ENCODE measurements at places on chromosomes 7 and 10. TPM values are rescaled to one million over a fixed set of nuclear protein-coding genes. Genes with fewer than 3 reads are reported as not detected.

Gene UNC5B
- total RNA-seq = 5.2 TPM

DNA sequence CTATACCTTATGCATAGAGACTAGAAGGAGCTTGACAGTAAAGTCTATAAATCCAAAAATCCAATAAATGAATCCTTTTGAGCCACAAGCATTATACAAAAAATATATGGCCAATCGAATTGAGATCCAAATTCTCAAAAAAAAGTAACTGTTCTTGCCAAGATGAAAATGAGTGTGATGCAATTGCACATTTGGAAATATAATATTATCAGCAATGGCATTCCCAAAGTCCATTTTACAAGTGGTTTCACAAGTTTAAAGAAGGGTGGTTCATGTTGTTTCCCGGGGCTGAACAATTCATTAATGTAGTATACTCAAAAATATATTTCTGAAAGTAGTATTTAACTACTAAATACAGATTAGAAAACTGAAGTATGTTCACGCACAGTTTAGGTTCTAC lies 7.3 kb downstream of the RP9 start:
- no peak for DNase-seq

DNA sequence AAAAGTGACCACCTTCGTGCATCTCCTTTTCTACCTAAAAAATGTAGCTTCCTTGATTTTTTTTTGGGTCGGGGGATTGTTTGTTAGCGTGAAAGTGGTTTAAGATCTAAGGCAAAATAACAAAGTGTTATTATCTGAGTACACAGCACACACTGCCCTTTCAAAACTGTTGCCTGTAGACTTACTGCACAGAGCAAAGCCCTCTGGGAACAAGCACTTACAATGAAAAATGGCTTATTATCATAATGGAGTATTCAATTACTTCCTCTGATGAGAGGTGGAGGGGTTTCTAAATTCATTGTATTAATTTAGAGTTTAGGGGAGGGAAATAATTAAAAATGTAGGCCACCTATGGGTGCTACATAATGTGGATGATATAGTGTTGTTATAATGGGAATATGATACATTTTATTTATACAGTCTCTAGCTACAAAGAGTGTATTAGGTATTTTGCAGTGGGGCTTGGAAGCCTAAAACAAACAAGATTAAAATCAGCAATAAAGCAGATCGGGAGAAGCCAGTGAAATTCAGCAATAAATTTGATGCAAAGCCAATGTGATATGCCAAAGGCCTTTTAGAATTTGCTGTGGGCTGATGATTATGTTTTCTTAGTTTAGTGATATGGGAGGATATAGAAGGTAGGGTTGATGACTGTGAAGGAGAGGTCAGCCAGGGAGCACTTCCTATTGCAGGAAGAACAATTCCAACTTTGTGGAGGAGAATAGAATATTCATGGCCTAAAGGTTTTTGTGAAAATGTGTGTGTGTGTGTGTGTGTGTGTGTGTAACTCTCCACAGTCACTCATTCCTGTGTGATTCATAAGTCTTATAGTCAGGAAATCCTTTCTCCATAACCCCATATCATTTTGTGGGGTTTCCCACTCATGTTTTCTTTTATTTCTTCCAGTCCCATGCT lies 17.7 kb upstream of the EXOC4 start:
- DNase-seq = no peak

GRCh38 chr10:974038-974784 lies 14.0 kb upstream of the GTPBP4 start:
- no peak for DNase-seq

Gene PDGFA
- total RNA-seq = 23.7 TPM

DNA sequence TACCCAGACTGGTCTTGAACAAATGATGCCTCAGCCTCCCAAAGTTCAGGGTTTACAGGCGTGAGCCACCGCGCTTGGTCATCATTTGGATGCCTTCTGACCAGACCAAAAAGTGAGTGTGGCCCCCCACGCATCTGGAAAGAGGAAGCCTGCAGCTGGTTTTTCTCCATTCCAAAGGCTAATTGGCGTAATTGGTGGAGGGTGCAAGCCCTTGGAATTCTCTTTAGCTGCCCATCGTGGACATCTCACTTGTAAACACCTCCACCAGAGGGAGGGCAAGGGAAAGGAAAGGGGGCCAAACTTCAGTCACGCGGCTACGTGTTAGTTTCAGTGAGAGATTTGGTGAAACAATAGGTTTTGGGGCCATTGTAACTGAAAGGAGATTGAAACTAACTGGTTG lies 4.1 kb upstream of the ARHGAP21 start:
- no peak for DNase-seq

Gene TACR2
- not detected for total RNA-seq

DNA sequence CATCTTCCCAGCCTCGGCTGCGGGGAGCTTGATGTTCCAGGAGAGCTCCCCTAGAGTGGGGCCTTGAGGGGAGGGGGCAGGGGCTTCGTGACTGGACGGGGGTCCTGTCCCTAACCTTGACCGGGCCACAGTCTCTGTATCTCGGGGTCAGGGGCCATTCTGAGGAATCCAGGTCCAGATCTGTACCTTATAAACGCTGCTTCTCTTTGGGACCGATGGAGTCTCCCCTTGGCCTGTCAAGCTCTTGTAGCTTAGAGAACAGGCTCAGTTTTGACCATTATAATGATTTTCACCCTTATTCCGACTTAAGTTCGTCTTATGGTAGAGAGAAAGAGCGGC lies 831 bp downstream of the ZKSCAN5 start:
- DNase-seq = no peak

Gene IL15RA
- total RNA-seq = 33.3 TPM

DNA sequence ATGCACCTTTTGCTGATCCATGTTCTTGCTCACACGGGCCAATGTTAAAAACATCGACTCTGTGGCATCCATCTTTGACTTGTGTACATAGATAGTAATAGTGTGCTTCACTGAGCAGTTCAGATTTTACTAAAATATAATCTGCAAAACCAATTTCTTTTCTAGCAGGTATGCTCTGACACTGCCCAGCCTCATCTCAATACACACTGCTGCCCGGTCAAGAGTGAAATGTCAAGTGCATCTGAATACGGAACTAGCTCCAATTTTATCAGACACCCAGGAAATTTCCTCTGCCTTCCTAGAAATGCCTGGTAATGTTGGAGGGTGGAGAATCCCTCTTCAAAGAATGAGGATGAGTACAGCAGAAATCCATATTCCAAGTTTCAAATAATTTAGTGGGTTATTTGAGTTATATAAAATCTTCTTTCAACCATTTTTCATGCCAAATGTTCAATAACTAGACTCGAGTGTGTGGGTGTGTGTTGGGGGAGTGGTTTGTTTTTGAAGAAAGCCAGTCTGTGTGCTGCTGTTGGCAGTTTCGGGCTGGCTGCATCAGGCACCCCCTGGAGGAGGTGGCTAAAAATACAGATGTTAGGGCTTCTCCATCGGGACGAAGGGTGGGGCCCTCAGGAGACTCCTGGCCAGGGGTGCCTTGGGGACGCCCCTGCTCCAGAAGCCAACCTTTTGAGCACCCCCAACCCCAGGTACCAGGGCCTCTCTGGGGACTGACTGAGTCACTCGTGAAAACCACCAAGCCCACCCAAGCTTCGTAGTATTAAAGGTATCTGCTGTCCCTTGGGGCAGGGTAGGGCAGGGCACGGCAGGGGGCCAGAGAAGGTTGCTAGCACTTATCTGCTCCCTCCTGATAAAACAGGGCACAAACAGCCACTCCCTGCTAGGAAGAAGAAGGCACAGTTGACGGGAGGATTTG lies 15.4 kb downstream of the CTBP2 start:
- DNase-seq = no peak

GRCh38 chr10:74167443-74167842 lies 16.4 kb downstream of the ADK start:
- no peak for DNase-seq

Gene GPER1
- total RNA-seq = 18.9 TPM

Gene ADAM12
- 24.4 TPM for total RNA-seq

Gene TAS2R3
- total RNA-seq = 0.63 TPM

DNA sequence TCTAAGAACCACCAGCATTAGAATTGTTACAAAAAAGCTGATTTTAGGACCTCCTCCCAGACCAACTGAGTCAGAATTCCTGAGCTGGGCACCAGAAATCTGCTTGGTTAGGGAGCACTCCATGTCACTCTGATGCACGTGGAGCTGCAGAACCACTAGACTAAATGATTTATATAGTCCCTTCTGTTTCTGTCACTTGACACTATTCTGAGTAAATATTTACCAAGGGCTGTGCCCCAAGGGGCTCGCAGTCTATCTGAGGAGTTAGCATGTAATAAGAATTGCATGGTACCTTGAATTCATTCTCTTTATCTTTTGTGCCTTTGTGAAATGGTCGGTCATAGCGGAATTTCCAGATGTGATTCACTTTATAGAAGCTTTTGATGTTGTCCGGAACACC lies 196.0 kb upstream of the IMMP2L start:
- DNase-seq = no peak

GRCh38 chr10:82910301-82910700 lies 1035.3 kb downstream of the NRG3 start:
- no peak for DNase-seq

DNA sequence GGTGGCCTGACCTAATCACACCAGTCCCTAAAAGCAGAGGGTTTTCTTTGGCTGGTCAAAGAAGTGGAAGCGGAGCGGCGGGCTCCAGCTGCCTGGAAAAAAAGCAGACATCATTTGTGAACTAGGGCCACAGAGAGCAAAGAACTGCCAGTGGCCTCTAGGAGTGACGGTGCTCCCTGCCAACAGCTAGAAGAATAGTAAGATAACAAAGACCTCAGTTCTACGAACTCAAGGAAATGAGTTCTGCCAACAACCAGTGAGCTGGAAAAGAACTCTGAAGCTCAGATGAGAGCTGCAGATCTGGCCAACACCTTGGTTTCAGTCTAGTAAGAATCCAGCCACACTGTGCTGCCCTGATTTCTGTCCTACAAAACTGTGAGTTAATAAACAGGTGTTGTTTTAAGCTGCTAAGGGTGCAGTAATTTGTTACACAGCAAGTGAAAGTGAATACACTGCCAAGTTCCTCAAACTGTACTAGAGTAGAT lies 178.0 kb downstream of the SRPK2 start:
- DNase-seq = no peak

GRCh38 chr10:77899080-77899477 lies 27.5 kb downstream of the DLG5 start:
- DNase-seq = no peak

All from omental fat pad (tissue), 4 donors.